ENCODE measurements at places on chromosomes 6 and 20.

DNA sequence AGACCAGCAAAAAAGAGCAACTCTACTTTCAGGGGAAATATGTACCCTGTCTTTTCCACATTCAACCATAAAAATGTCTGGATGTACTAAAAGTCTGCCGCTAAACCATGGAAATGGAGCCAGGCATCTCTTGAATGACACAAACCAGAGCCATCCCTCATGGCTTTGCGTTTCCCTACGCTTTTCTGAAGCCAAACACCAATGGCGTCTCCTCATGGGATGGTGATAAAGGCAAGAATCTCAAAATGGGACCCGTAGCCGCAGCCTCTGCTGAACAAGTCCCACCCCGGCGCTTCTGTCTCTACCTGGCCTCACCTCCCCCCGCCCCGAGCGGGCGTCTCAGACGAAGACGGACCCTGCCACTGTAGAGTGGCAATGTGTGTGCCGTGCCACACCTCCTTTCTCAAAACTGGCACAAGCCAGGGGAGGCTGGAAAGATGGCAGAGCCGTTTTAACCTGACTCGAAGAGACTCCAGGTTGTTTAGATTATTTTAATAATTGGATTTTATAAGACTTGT lies 80.3 kb upstream of the AFDN start:
- no peak for DNase-seq

- DNase-seq: no peak
These were observed 858.0 kb upstream of the FLRT3 start for GRCh38 chr20:15195378-15195777.

DNA sequence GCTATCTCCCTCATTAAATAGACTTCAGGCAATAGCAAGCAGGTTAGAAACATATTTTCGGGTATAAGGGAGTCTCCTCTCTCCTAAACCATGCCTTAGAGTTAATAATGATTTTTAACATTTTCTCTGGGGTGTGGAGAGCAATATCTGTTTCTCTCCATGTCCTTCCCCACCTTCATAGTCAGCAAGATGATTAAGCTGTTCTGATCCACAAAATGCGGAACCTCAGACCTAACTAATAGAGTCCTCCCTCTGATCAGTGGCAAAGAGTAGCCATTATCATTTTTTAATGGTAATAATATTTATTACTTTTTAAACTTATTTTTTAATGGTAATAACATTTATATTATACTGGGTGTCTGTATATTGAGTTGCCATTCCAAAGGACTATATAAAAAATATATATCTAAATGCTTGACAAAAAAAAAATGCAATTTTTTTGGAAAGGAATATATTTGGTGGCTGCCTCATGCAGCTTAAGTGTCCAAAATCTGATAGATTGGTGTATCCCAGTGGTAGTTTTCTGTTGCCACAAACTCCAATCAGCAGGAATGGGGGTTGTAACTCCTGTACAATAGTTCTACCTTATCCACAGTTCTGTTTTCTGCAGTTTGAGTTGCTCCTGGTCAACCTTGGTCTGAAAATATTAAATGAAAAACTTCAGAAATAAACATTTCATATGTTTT lies 14.0 kb upstream of the BTN3A2 start:
- DNase-seq: no peak

- DNase-seq: peak; percentile 37
These were observed 36.5 kb downstream of the KCTD20 start for GRCh38 chr6:36479256-36479655.

DNA sequence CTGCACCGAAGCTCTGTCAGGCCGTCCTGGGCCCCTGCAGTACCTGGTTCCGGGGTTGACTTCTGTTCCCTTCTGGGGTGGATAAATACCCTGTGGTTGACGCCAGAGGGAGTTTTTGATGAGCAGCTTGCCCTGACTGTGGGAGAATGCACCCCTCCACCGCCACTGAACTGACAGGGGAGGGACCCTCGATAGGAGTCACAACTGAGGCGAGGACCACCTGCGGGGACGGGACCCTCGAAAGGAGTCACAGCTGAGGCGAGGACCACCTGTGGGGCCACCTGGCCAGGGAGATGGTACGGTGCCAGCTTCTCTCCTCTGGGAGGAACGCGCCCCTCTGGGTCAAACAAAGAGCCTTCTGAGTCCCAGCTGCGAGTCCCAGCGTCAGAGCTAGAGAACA lies 100.1 kb upstream of the FRMD1 start:
- no peak for DNase-seq

DNA sequence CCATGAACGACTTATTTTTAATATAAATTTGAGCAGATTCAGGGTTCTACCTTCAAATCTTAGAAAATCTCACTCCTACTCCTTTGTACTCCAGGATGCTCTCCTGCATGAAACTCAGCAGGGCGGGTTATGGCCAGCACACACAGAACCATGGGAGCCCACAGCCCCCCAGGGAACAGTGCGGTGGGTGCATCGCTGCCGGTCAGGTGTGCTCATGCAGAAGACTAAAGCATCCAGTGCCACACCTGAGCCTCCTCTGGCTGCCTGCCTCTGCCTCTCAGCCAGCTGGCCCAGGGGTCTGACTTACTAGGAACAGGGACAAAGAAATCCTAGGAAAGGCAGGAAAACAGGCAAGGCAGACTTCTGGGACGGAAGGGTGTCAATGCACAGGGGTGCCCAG lies 31.8 kb downstream of the EZR start:
- DNase-seq: no peak

- peak; percentile 83 for DNase-seq
These were observed 390.2 kb downstream of the TENT5A start for GRCh38 chr6:81362246-81362645.

DNA sequence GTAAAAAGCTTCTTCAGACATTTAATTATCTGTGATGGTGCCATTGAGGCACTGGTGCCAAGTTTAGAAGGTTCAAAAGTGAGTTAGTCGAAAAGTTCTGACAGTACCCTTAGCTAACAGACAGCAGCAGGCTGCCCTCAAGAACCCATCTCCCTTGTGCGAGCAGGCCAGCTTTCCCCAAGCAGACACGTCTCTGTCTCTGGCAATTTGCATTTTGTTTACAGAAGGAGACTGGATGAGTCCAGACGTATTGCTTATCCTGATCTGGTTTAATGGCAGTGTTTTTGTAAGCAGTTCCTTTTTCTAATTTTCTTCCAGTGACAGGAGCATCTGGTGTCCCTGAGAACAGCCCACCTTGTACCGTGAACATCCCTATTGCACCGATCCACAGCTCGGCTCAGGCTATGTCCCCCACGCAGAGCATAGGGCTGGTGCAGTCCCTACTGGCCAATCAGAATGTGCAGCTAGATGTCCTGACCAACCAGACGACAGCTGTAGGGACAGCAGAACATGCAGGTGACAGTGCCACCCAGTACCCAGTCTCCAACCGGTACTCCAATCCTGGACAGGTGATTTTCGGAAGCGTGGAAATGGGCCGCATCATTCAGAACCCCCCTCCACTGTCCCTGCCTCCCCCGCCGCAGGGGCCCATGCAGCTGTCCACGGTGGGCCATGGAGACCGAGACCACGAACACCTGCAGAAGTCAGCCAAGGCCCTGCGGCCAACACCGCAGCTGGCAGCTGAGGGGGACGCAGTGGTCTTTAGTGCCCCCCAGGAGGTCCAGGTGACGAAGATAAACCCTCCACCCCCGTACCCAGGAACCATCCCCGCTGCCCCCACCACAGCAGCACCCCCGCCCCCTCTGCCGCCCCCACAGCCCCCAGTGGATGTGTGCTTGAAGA lies 58.3 kb upstream of the TMEM181 start:
- no peak for DNase-seq

GRCh38 chr6:83309344-83309743 lies 116.2 kb downstream of the RWDD2A start:
- DNase-seq: peak; percentile 21

- DNase-seq: peak; percentile 13
These were observed 220.3 kb downstream of the NRN1 start for GRCh38 chr6:5786321-5786968.

DNA sequence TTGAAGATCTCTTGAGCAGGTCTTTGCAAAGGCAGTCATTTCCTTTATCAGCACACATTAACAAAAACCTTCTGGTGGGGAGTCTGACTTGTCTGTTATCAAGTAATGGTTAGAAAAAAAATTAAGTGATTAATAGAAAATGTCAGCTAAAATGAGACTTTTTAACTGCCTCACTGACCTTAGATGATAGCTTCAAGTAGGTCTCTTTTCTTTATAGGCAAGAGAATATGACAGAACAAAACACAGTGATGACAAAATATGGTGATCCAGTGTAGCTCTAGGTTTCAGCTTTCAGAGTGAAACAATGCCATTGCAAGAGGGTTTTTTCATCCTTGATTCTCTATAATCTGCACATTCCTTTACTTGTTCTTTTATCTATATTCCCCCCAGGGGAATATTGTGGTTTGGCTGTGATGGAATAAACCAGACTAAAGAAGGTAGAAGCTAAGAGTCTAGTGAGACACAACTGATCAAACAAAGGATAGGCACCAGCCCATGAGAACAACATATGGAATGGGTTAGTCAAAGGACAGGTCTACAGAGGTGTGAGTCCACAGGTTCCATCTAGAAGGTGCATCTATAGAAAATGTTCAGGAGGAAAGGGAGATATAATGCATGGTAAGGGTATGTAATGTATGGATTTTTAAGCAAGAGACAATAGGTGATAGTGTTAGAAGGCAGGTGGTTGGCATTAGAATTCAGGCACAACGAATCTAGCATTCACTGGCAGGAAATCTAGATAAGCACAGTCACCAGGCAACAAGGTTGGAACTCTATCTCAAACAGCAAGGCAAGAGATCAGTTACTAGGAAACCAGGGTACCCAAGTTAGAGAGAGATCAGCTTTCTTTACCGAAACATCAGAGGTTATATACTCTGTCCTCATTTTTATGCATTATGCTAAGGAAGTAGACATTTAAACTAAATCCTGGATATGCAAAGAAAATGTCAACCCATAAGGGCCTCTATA lies 228.9 kb upstream of the SMLR1 start:
- peak; percentile 21 for DNase-seq

DNA sequence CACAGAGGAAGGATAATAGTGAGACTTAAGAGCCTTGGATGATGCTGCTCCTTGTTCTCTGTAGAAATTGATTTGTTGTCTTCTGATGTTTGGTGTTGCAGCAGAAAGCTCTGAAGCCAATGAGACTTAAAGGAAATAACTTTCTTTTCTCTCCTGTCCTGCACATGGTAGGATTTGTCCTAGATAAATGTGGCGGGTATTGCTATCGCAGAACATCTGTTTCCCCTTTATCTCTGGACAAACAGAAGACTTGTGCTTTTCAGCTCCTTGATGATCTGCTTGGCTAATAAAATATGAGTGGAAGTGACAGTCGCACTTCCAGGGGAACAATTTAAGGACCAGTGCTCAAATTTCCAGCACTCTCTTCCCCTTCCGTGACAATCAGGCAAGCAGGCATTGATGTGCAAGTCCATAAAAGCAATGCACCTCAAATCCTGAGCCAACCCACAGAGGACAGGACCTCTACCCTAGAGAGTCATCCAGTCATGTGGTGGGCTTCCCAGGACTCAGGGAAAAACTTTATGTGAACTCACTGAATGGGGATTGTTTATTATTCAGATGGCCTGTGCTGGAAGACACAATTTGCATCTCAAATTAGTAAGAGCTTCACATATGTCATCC lies 9.9 kb upstream of the NCR2 start:
- DNase-seq: no peak

DNA sequence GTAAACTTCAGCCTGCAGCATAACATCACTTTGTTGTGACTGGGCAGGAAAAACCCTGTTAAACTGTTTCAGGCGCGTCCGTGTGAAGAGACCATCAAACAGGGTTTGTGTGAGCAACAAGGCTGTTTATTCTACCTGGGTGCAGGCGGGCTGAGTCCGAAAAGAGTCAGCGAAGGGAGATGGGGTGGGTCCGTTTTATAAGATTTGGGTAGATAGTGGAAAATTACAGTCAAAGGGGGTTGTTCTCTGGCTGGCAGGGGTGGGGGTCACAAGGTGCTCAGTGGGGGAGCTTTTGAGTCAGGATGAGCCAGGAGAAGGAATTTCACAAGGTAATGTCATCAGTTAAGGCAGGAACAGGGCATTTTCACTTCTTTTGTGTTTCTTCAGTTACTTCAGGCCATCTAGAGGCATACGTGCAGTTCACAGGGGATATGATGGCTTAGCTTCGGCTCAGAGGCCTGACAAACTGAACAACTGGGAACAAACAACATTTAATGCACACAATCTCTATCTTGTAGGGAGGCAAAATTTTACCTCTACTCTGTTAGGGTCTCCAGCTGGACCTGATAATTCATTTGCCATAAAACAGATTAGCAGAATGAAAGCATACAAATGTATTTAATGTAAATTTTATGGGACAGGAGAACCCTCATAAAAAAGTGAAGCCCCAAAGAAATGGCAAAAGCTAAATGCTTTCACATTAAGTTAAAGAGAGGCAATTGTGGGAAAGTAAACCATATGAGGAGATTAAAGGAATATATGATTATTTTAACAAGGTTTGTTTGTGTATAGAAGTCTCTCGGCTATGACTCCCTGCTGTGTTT lies 58.3 kb upstream of the HFE start:
- no peak for DNase-seq

DNA sequence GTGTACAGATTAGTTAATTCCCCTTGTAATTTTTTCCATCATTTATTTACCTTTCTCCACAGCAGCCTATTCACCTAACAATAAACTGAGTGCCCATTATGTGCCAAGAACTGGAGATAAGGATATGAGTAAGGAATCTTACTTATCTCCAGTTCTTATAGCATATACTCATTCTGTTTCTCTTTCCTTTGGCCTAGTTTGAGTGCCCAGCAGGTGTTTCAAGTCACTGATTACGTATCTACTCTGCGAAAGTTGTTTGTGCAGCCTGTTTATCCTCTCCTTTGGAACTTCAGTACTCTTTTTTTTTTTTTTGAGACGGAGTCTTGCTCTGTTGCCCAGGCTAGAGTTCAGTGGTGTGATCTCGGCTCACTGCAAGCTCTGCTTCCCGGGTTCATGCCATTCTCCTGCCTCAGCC lies 17.3 kb upstream of the POU5F1 start:
- DNase-seq: no peak
